ENCODE measurements at places on chromosomes 16 and 17.
A peak's percentile ranks its signal among the peaks of the same experiment; 100 is the strongest.

GRCh38 chr16:35141303-35141702 is 1681.9 kb downstream of the TP53TG3F start:
- DNase-seq = no peak

GRCh38 chr17:80099291-80100034 is 1.9 kb upstream of the GAA start:
- DNase-seq = no peak

GRCh38 chr16:73058221-73058615 is 10.3 kb upstream of the ZFHX3 start:
- DNase-seq = peak; percentile 72

- DNase-seq = no peak
Measured at GRCh38 chr16:77888871-77889270, 100.5 kb downstream of the VAT1L start.

DNA sequence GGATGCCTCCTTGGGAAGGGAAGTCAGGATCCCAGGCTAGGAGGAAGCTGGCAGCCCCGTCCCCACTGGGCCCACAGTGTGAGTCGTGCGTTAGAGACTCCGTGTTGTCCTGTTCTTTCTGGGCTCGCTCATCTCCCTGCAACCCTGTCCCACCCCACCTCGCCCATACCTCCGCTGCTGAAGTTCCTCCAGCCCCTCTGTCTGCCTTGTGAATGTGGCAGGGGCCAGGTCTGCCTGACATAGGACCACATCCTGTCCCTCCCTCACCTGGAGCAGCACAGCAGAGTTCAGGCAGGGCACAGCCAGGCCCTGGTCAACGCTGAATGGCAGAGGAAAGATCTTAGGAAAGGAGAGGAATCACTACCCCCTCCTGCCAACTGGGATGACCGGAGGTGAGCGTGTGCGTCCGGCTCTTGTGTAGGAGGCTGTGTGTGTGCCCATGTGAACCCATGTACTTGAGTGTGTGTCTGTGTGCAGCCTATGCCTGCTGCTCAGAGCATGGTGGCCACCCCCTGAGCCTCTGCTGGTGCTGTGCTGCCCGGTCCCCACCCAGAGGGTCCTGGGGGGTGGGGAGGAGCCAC is 12.8 kb downstream of the KCNJ18 start:
- DNase-seq = no peak

GRCh38 chr16:79269211-79269863 is 331.2 kb downstream of the MAF start:
- no peak for DNase-seq

DNA sequence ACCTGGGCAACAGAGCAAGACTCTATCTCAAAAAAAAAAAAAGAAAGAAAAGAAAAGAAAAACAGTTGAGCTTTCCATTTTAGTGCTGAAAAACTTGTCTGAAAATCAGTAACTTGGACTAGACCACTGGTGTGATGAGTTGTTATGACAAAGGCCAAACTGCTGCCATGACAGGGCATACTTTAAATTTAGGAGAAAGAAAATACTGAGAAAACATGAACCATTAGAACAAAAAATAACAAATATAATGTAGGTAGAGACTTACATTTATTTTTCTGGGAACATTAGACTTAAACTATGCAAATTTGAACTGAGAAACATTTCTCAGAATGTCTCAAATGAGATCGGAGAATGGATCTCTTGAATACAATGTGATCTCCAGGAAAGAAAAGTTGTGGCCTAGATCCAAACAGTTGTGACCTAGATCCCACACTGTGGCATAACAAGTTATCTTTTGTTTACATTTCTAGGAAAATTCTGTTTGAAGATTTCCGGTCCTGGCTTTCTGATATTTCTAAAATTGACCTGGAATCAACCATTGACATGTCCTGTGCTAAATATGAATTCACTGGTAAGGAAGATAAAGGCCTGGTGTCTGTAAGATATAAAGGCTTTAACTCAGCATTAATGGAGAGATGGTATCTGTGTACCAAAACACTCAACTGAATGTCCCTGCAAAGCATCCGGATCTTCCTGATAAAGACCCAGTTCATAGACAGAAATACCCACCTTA is 10.9 kb downstream of the OGFOD1 start:
- DNase-seq = no peak

DNA sequence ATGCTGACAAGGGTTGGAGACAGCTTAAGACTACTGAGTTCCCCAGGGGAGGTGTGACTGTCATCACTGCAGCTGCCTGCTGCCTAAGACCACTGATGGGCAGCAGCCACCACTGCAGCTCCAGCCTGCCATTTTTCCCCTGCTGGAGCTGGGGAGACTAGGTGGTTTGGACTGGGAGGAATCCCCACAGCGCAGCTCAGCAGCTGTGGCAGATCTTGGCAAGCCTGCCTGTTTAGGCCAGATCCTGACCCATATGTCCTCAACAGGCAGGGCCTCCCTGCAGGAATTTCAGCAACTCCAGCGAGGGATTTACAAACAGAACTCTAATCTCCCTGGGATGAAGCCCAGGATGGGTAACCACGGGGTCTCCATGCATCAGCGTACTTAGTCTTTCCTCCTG is 356.4 kb upstream of the TOM1L1 start:
- DNase-seq = no peak

- no peak for DNase-seq
Measured at GRCh38 chr17:33112763-33113162, 121.1 kb downstream of the SPACA3 start.

- peak; percentile 53 for DNase-seq
Measured at GRCh38 chr17:44830359-44831288, 537 bp upstream of the GJC1 start.

- DNase-seq = no peak
Measured at GRCh38 chr16:24309258-24310142, 53.4 kb downstream of the CACNG3 start.

DNA sequence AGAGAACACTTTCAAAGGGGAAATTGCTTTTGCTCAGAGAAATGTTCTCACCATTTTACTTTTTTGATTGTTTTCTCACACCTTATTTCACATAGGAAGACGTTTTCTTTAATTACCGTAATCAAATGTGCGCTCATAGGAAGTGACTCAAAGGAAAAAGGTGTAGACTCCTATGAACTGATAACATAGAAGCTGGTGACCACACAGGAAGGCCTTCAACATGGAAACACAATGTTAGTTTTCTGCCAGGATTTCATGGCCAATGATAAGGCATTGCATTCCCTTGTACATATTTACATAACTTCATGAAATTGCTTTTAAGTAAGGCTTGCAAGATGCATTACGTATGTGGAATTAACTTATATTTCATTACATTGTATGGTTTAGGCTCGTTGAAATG is 40.9 kb upstream of the KCNJ16 start:
- DNase-seq = no peak

DNA sequence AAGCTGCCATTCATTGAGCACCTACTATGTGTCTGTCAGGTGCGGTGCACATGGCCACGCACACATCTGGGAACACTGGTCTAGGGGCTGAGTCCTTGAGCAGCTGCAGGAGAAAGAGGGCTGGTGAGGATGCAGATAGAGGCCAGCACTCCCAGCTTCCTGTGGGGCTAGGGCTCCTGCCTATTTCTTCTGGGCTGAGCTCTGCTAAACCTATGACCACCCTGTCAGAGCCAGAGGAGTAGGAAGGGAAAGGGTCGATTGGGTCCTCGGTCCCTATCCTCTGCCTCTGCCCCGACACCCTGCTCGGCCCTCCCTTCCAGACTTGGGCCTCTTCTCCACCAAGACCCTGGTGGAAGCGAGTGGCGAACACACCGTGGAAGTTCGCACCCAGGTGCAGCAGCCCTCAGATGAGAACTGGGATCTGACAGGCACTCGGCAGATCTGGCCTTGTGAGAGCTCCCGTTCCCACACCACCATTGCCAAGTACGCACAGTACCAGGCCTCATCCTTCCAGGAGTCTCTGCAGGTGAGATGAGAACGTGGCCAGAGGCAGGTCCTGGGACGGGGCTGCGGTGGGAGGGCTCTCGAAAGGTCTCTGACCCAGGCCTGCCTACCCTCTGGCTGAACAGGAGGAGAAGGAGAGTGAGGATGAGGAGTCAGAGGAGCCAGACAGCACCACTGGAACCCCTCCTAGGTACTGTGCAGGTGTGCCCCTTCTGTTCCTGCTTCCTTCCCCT is 4.0 kb upstream of the TMEM88 start:
- no peak for DNase-seq

GRCh38 chr16:78775161-78775561 is 675.7 kb downstream of the WWOX start:
- DNase-seq = no peak
